Activated T-cell treated with anti-CD3 and anti-CD28 coated beads, Interleukin-2, amount 50 U/mL, for 48 hours (primary cell): ENCODE measurements at places on chromosomes 13 and 19.

DNA sequence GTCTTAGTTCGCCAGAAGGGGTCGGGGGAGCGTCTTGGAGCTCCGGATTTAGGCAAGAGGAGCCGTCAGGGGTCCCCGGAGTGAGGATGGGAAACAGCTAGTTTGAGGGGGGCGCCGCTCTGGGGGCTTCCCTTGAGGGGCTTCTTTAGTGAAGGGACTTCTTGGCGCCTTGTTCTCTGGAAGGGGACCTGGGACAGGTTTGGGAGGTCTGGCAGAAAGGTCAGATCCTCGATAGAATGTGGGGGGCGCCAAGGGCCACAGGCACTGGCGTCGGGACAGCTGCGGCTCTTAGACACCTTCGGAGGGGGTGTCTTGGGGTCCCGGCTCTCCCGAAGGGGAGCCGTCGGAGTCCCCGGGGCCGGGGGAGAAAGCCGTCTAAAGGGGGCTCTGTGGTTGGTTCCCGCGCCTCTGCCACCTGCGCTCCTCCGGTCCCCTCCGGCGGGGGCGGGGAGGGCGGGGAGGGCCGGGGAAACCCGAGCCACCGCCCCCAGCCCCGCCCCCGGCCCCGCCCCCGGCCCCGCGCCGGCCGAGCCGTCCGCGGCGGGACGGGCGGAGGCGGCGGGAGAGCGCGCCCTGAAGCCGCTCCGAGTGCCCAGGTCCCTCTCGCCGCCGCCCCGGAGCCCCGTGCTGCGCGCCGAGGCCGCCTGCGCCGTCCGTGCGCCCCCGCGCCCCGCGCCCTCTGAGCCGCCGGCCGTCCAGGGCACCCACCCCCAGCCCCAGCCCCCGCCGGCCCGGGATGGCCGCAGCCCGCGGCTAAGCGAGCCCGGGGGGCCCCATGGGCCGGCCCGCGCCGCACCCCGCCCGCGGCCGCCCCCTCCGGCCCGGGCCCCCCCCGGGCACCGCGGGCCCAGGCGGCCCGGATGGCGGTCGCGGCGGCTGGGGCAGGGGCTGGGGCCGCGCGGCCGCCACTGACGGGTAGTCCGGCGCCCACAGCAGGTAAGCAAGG lies at the start of gene NRTN:
NRTN (plus strand) TSS at position 552 of the 946 bp plus-strand sequence. CDS start 19,099 bp downstream, outside the sequence.
- peak; percentile 68 for DNase-seq

DNA sequence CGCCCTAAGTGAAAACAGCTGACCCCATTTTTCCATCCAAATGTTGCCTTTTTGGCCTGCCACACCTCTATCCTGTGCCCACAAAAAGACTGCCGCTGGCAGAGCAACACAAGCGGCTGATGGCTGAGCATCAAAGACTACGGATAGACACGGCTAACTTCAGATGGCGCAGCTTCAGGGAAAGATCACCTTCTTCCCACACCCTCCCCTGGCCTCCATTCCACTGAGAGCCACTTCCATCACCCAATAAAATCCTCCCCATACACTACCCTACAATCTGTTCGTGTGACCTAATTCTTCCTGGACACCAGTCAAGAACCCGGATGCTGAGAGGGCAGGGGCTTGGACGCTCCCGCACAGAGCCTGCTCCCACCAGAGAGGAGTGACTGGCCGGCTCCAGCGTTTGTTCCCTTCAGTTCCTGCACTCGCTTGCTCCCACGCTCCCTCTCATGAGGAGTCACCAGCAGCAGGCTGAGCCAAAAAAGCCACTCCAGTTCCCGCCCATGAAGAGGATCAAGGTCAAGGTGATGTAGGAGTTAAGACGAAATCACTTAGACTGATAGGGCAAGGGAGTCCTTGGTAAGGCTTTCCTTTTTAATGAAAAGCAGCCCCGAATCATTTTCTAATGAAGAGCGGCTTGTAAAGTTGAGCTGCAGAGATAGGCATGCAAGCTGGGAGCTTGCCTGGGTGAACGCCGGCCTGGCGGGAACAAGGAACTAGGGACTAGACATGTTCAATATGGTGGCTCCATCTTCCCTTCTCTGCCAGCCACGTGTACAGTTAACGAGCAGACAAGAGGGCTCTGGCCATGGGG lies 35.7 kb downstream of the TSKS start:
- no peak for DNase-seq

GRCh38 chr13:47835470-47836228 lies 165.4 kb downstream of the SUCLA2 start:
- DNase-seq = no peak

DNA sequence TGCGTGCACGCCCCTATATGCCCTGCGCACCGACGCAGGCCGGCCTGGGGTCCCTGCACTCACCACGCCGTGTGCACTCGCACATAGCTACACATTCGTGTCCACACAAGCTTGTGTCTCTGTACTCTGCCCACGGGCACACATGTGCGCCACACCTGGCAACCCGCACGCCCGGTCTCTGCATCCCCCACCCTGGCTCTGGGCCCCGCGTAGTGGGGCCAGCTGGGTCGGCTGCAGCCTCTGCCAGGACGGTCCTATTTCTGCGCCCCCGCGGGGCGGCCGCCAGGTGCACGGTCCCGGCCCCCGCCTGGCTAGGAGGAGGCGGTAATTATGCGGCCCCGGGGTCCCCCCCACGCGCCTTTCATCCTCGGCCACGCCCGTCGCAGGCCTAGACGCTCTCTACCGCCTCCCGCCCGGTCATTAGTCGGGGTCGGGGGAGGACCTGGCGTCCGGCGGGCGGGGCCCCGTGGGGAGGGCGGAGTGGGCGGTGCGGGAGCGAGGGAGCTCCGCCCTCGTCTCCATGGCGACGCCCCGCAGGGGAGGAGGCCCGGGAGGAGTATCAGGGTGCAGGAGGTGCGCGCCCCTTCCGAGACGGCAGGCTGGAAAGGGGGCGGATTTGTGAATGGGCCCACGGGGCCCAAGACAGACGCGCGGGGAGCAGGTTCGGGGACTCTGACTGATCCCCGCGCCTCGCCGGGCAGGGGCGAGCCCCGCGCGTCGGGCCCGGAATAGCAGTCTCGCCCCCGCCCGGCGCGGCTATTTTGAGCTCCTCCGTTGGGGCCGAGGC lies 2.8 kb upstream of the CIRBP start:
- DNase-seq = peak; percentile 89

DNA sequence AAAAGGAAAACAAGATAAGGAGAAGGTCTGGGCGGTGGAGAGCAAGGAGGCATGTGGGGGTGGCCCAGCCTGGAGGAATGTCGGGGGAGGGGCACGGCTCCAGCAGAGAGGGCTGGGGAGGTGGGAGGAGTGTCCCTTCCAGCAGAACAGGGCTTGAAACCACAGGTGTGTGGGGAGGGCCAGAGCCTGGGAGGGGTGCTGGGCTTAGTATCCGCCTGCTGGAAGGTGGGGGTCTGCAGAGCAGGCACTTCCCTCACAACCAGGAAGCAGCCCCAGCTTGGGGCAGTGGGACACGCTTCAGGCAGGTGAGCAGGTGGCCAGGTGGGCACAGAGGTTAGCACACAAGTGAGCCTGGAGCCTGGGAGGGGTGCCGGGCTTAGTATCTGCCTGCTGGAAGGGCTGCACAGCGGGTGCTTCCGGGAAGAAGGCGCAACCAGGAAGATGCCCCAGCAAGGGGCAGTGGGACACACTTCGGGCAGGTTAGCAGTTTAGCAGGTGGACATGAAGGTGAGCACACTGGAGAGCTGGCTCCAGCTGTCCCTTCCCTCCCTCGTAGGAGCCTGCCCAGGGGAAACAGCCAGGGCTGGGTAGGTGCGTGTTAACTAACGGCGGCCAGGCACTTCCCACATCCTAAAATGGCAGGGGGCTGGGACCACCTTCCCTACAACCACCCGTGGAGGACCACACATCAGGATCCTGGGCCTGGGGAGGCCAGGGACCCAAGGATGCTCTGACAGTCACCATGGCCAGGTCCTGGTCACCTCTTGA lies 3.0 kb downstream of the GAS6 start:
- no peak for DNase-seq

DNA sequence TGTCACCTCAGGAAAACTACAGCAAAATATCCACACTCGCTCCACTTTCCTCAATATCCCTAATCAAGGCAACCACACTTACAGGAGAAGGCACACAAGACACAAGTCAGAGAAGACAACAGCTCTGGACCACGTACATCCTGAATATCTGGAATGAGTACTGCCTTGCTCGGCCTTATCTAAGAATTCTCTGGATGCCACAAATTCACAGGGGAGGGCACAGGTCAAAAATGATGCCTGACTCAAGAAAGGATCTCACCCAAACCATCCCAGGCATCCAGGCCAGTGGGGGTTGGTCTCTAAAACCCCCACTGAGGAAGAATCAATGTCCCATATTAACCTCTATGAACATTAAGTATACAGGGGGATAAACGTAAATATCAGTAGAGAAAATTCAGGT lies 29.9 kb downstream of the ATP7B start:
- no peak for DNase-seq

DNA sequence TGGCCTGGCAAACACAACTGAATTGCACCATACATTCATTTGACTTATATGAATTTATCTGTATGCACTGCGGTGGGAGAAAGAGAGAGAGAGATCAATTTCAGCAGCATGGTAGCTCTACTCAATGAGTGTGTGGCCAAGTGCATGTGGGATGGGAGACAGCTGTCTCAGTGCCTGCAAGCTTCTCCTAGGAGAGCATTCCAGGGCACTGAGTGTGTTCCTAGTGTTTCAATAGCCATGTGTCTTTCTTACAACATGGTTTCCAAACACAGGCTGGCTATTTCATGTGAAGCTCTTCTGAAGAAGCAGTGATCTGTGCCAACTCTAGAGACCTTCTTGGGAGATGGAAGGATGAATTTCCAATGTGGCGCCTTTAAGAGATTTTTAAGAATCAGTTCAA lies 43.5 kb downstream of the NEK5 start:
- no peak for DNase-seq

- no peak for DNase-seq
Observed at GRCh38 chr19:20503476-20503875, 62.1 kb downstream of the ZNF737 start.

DNA sequence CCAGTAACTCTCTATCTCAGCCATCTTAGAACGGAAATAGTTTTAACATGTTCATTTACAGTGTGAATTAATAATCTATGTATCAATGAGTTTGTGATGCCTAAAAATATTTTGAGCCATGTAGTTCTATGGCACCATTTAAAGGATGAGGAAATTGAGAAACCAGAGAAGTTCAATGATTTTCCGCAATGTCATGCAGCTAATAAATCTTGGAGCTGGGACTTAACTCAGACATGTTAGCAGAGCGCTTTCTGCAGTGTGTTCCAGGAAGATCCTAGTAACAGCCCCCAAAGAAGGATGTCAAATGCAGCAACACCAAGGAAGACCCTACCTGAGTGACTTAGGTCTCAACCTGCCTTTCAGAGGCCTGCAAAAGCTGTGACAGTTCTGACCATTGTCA lies 99.3 kb upstream of the RAP2A start:
- no peak for DNase-seq

- no peak for DNase-seq
Observed at GRCh38 chr13:23828086-23828485, 61.1 kb downstream of the MIPEP start.

GRCh38 chr13:81446441-81446840 lies 1105.5 kb upstream of the SPRY2 start:
- DNase-seq = no peak

- no peak for DNase-seq
Observed at GRCh38 chr19:28463493-28464053, 749.4 kb downstream of the UQCRFS1 start.

DNA sequence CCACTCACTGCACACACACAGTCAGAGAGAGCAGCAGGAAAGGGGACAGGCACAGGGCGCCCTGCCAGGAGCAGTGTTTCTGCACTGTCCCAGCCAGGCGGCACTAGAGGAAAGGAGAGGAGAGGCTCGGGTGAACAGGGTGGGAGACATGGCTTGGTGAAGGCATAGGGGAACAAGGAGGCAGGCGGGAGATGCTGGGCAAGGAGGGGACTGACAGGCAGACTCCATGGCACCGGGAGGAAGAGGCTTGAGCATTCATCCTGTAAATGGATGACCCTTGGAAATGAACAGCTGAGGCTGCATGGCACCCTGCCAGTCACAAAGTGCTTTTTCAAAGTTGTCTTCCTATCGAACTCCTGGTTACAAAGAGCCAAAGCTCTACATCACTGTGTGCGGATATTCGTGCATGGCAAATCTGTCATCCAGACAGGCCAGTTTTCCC lies 22.4 kb downstream of the MED26 start:
- DNase-seq = no peak

DNA sequence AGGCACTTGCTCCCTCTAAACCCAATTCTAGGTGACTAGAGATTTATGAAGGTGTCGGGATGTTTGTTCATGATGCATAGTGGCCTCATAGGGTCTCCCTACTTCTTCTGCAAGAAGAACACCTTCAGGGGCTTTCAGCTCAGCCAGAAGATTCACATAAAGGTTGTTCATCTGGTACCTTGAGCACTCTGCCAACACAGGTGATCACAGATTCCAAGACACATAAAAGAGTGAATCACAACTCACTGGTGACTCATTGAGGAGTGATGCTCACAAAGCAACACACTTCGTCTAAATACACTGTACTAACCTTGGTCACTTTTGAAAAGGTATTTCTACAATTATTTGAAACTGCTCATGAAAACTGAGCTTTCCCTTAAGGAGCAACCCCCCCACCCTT lies 6.8 kb upstream of the ZNF324 start:
- DNase-seq = no peak

- DNase-seq = no peak
Observed at GRCh38 chr13:20431080-20431479, 94.6 kb downstream of the CRYL1 start.

GRCh38 chr19:12828494-12828893 lies 5.9 kb downstream of the RTBDN start:
- DNase-seq = peak; percentile 72

DNA sequence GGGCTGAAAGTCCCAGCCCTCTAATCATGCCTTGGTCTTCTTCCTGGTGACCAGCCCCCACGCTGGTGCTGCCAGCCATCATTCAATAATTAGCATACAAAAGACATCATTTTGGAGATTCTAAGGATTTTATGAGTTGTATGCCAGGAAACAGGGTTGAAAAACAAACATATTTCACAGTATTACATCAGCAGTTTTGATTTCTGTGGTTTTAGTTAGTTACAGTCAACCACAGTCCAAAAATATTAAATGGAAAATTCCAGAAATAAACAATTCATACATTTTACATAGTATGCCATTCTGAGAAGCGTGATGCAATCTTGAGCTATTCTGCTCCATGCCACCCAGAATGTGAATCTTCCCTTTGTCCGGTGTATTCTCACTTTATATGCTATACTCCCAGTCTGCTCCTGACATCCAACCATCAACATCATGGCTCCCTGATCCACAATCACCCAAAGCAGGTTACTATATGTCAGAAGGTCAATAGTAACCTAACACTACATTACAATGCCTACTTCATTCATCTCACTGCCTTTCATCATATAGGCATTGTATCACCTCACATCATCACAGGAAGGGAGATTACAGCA lies 49.2 kb downstream of the STOML3 start:
- DNase-seq = no peak

DNA sequence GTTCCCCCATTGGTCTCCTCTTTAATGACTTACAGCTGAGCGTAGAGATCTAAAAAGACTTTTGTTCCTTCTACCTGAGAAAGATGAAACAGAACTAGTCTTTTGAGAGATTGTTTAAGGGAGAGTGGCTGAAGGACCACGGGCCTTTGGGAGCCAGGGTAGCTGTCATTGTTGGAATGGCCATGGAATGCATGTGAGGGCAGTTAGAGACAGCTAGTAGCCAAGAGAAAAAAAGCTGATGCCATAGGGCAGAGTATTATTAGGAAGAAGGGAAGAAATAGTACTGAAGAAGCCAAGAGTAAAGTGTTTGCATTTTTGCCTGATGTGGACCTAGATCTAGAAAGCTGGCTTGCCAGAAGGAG lies 5.6 kb downstream of the ZNF507 start:
- DNase-seq = no peak
